ENCODE measurements at places on chromosomes 12 and 14.

DNA sequence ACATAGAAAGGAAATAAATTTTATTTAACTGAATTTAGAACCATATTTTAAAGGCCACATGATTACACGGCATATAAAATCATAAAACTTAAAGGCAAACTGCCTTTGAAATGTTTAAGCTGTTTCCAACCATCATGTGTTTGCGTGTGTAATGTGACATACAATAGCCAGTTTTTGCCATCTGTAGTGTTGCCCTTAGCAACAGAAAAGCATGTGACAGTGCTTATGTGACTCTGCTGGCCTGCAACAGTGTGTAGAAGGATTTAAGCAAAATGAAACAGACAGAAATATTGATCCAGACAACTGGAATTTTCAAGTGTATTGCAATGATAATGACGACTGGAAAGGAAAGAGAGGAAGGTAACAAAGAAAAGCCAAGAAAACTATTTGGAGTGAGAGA lies 49.5 kb downstream of the TSPAN19 start:
- peak; percentile 9 for DNase-seq

GRCh38 chr12:125161712-125162022 lies 96.4 kb downstream of the AACS start:
- no peak for DNase-seq

- DNase-seq, result no peak
These were observed 139.8 kb upstream of the NOS1 start for GRCh38 chr12:117501076-117501869.

- DNase-seq, result no peak
These were observed 137.2 kb downstream of the ARMH4 start for GRCh38 chr14:58014778-58015177.

- DNase-seq, result no peak
These were observed at the start of gene HVCN1 for GRCh38 chr12:110688446-110689280. TSS of gene HVCN1 (minus strand) at chr12:110689115. CDS start at chr12:110683245, 5,870 bp downstream.

- no peak for DNase-seq
These were observed 33.2 kb downstream of the AKAP3 start for GRCh38 chr12:4615667-4616066.

DNA sequence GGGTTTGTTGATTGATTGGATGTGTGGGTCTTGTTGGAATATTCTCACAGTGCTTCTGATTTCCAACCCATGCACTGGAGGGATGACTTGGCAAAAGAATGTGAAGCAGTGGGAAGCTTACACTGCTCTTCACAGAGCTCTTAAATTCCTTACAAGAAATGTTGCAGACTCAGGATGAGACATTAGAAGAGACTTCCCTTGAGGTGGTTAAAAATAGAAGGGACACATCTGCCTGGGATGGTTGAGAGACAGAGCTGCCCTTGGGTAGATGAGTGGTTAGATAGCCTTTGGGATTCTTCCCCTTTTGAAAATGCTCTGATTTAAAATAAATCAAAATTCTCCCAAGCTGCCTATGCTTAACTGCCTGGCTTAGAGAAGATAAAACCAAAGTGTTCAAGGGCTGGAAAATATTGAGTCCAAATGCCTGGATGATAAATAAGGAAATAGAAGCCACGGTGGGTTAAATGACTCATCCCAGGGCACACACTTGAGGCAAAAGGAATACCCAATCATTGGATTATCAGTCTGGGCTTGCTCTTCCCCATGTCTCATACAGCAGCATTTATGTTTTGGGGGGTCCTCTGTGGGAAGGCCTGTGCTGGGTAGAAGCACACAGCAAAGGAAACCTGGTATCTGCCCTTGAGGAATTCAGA lies 264.3 kb downstream of the AKAP6 start:
- DNase-seq, result peak; percentile 79

- no peak for DNase-seq
These were observed 45.5 kb downstream of the PAWR start for GRCh38 chr12:79645235-79645630.

DNA sequence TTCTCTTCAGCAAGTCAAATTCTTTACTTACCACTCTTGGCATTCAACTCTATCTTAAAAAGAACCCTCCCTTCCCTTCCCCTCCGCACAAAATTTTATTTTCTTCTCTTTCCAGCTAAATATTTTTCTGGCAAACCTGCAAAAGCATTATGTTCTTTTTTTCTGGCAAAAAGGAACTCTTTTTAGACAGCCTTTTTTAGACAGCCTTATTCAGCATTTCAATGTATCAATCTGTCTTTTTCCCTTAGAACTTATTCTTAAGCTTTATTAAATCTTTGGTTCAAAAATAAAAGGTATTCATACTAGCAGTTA lies 50.5 kb downstream of the SPTLC2 start:
- DNase-seq, result no peak

DNA sequence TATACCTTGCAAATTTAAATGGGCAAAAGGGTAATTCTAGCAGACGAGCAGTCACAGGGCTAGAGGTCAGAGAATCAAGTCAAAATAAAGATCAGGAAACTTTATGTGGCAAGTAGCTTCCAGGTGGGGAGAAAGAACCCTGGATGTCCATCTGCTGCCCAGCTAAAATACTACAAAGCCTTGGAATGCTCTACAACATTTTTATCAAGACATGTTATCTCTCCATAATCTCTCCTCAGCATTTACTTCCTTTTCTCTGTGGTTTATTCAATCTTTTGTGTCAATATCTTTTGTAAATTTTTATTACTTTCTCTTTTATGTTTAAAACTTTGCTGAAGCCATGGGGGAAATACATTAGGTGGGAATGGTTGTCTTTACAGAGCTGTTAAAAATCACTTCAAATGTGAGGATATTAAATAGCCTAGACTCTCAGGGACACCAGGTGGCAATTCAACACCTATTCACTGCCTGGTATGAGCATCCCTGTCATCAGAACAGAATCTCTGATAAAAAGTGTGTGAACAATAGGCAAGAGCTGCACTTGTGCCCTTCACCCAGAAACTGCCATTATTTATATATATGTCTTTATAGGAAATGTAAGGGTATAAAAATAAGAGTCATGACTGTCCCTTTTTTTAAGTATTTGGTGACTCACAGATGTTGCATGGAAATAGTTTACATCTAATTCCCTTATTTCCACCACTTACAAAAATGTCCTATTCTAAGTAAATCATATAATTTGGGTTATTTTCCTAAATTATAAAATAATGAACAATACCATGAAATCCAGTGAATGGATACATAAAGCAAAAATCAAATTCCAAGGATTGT lies 152.9 kb downstream of the EPS8 start:
- DNase-seq, result no peak
